ENCODE measurements at places on chromosomes 2 and 18.

DNA sequence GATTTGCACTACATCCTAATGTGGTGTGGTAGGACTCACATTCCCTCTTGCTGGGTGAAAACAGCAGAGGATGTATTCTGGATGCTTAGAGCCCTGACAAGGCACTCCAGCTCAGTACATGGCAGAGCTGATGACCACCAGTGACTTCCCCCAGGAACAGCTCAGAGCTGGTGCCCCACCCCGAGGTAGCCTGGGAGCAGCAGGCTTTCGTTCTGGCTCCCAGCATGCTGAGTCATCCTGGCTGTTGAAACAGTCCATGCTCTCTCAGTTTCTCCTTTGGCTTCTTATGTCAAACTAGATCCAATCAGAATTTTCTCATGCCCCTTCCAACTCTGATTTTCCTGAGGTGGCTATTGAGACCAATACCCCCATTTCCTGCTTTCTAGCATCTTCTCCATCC is 438.2 kb downstream of the NBAS start:
- H3K4me1 ChIP-seq, result no peaks in the 10 kb centered on the region
- DNase-seq, result no peak
- H3K27me3 ChIP-seq, result no peaks in the 10 kb centered on the region
- no peak overlapping the region for H3K27ac ChIP-seq
- H3K36me3 ChIP-seq, result no peaks in the 10 kb centered on the region

DNA sequence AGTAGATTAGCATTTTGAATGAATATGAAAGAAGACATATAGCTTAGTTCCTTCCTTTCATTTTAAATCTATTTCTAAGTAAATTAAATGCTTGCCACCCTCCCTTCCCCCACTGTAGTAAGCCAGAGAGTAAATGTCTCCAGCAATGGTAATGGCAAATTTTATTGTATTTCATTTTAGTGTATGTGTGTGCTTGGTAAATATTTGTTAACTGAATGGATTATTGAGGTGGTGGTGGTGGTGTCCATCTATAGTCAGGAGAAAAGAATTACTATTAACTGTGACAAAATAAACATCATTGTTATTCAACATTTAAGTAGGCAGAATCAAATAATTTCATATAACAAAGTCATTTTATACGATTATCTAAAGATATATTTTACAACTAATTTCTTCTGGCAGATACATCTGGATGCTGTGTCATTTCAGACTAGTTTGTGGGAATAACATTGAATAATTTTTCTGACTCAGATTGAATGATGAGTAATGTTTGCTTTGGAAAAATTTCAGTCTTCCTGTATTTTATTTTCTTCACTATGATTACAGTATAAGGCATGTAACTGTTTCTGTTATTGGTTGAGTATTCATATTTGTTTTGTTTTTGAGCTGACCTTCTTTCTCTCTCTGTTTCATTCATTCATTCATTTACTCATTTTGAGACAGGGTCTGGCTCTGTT is 18.3 kb downstream of the ASXL3 start:
- H3K27me3 ChIP-seq, result no peaks in the 10 kb centered on the region
- no peaks in the 10 kb centered on the region for H3K4me1 ChIP-seq
- no peak overlapping the region for H3K27ac ChIP-seq
- no peaks in the 10 kb centered on the region for H3K36me3 ChIP-seq
- no peak overlapping the region for H3K4me3 ChIP-seq
- DNase-seq, result no peak

DNA sequence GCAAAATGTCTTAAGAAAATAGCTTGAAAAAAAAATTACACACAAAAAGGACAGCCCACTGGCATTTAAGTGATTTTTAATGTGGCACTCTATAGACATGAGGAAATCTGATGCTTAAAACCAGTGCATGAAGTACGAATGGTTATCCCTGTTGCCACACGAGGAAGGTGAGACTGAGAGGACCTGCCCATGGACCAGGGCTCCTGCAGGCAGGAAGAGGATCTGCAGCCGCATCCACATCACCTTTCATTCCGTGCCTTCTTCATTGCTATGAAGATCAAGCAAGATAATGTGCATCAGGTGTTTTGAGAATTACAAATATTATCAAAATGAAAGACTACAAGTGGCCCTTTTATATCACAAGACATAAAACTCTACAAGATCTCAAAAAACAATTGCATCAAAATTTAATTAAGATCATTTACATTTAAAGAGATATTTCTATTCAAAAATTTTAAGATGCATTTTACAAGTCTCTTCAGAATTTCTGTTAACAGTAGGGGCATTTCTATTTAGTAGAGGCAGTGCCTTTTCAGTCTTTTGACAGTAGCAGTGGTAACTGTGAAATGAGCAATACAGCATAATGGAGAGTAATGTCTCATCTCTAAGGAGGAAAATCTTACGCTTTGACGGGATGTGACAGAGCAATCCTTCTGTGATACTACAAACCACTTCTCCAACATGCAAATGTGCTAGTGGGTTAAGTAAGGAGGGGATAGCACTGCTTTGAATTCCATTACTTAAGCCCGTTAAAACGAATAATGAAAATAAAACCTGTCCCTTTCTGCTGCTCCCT is 83.4 kb downstream of the SLC5A7 start:
- H3K36me3 ChIP-seq, result no peaks in the 10 kb centered on the region
- no peak for DNase-seq
- H3K4me3 ChIP-seq, result no peak overlapping the region
- H3K4me1 ChIP-seq, result no peaks in the 10 kb centered on the region
- H3K27me3 ChIP-seq, result no peaks in the 10 kb centered on the region

- peak overlapping the region; percentile 77 for H3K27ac ChIP-seq
- no peaks in the 10 kb centered on the region for H3K27me3 ChIP-seq
- H3K4me3 ChIP-seq, result peak overlapping the region; percentile 85
- H3K36me3 ChIP-seq, result peaks cover 8% of the 10 kb centered on the region
- no peak for DNase-seq
- H3K4me1 ChIP-seq, result peaks cover 96% of the 10 kb centered on the region
Measured at GRCh38 chr2:55011831-55012671, 38.2 kb downstream of the RTN4 start.

- H3K36me3 ChIP-seq, result no peaks in the 10 kb centered on the region
- H3K4me1 ChIP-seq, result peaks cover 32% of the 10 kb centered on the region
- H3K4me3 ChIP-seq, result peak overlapping the region; percentile 99
- peak; percentile 42 for DNase-seq
- peak overlapping the region; percentile 100 for H3K27ac ChIP-seq
Measured at GRCh38 chr2:45649858-45650811, 1.3 kb upstream of the PRKCE start.

DNA sequence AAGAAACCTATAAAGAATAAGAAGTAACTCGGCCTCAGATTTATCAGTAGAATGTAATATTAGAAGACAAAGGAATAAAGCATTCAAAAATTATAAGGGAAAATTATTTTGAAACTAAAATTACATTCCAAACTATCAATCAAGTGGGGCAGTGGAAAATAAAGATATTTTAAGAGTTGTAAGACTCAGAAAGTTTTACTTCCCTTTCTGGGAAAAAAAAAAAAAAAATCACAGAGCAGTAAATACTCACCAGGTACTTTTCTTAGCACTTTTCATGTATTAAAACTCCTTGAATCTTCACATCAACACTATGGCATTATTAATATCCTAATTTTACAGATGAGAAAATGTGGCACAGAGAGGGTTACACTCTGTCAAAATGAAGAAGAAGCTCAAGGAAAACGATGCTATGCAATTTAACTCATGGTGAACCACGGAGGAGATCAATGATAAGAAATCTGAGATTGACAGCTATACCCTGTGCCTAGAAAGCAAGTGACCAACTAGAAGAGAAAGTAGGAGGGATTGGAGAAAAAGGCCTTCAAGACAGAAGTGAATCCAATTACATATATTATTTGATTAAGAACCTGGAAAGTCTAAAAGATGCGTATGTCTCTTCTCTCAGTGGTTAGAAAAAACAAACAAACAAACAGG is 238.9 kb upstream of the ID2 start:
- DNase-seq, result no peak
- H3K36me3 ChIP-seq, result no peaks in the 10 kb centered on the region
- H3K27me3 ChIP-seq, result peaks cover 14% of the 10 kb centered on the region
- peaks cover 12% of the 10 kb centered on the region for H3K4me1 ChIP-seq
- H3K4me3 ChIP-seq, result no peak overlapping the region
- no peak overlapping the region for H3K27ac ChIP-seq

DNA sequence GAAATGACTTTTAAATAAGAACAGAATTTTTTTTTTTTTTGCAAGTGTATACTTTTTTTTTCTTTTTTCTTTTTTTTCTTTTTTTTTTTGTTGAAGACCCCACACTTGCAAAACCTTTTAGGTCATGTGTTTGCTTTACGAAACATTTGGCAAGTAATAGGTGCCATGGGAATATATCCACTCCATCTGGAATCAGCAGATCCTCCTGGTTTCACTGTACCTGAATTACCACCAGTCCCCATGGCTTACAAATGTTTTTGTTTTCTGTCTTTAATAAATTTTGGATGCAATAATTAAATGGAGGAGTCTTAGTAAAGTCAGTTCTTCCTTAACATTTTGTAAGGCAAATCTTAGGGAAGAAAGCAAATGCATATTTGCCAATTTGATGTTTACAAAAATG is 559.7 kb upstream of the ZEB2 start:
- DNase-seq, result no peak
- no peaks in the 10 kb centered on the region for H3K4me1 ChIP-seq
- no peak overlapping the region for H3K4me3 ChIP-seq
- H3K36me3 ChIP-seq, result no peaks in the 10 kb centered on the region
- H3K27me3 ChIP-seq, result no peaks in the 10 kb centered on the region

GRCh38 chr2:112216167-112216566 is 38.7 kb downstream of the ZC3H8 start:
- DNase-seq, result peak; percentile 8
- no peaks in the 10 kb centered on the region for H3K27me3 ChIP-seq
- H3K36me3 ChIP-seq, result peaks cover 14% of the 10 kb centered on the region
- H3K4me1 ChIP-seq, result no peaks in the 10 kb centered on the region

DNA sequence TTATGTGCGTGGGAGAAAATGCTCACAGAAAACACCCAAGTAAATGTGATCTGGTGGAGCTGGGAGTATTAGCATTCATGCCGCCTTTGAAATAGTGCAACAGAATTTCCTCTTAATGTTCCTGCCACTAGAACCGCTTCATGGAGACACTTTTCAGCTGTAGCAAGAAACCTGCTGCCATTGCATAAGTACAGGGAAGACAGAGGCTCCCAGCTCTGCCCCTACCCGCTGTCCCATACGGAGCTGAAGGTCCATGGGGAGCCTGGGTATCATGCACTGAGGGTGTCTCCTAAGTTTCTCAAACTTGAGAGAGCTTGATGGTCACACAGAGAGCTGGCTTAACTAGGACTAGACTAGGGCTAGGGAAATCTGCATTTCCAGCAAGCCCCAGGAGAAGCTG is 49.6 kb downstream of the CRIM1 start:
- 0 out of 2 replicates have a peak, but pooled peaks cover 3% of the 10 kb centered on the region for H3K27me3 ChIP-seq
- peaks cover 43% of the 10 kb centered on the region for H3K4me1 ChIP-seq

GRCh38 chr2:56191617-56192016 is 7.8 kb downstream of the CCDC85A start:
- H3K27ac ChIP-seq, result peak overlapping the region; percentile 2
- H3K4me1 ChIP-seq, result peaks cover 96% of the 10 kb centered on the region
- peak; percentile 64 for DNase-seq
- H3K27me3 ChIP-seq, result no peaks in the 10 kb centered on the region
- peaks cover 16% of the 10 kb centered on the region for H3K36me3 ChIP-seq

Data from HFFc6 (cell line).